Fibroblast of pulmonary artery (primary cell): ENCODE measurements at places on chromosomes 3 and 15.
A peak's percentile ranks its signal among the peaks of the same experiment; 100 is the strongest.

- DNase-seq = peak; percentile 28
These were observed 10.7 kb downstream of the GORASP1 start for GRCh38 chr3:39096775-39097174.

- no peak for DNase-seq
These were observed 25.2 kb upstream of the SLC6A6 start for GRCh38 chr3:14377044-14377837.

DNA sequence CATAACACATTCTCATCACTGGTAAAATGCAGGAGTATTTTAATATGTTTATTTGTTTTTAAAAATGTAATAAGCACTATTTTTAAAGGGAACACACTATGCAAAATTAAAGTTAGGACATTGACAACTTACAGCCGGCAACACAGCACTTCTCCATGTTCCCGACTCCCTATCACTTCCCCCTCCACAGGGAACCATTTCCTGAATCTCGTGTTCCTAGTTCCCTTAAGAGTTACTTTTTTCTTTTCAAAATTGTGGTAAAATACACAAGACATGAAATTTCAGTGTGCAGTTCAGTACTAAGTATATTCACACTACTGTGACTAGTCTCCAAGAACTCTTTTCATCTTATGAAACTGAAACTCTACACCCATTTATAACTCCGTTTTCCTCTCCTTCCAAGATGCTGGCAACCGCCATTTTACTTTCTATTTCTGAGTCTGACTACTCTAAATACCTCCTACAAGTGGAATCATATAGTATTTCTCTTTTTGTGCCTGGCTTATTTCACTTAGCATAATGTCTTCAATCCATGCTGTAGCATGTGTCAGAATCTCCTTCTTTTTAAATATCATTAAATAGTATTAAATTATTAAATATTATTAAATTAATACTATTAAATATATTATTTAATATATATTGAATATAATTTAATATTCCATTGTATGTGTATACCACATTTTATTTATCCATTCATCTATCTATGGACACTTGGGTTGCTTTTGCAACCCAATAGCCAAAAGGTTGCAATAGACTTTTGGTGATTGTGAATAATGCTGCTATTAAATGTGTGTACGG, 25.9 kb upstream of the UBE2Q2 start:
- peak; percentile 35 for DNase-seq

GRCh38 chr3:14581334-14582044, 41.3 kb upstream of the GRIP2 start:
- no peak for DNase-seq

DNA sequence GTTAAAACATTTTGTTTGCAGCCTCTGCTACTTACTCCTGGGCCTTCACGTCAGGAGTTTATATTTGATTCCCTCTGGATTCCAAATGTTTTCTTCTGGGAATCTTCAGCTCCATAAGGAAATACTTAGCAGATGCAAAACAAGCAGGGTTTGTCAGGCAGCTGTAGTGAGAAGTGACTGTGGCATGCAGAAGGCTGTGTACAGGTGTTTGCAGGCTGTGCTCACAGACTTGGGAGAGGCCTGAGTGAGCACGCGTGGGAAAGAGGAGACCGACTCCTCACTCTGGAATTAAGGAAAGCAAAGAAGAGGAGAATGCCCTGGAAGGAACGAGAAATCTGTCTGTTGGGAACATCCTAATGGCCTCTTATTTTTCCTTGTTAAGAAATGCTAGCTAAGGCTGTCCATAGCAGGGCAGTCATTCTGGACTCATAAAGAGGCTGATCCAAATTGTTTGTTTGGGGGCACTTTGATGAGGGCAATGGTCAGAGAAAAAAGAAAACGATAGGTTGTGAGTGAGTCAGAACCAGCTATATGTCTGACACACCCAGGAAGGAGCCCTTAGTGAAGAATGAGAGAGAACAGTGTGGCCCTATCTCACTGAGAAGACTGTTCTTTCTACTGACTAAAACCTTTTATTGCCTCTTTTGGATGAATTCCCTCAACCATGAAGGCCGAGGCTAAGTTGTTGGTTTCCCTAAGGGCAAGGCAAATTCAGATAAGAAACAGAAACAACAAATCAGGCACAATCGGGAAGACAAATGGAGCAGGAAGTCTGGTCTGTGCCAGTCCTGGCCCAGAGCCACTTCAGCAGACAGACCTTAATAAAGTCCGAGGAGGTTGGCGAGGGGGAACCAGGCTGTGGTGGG, 82.6 kb downstream of the TGFBR2 start:
- peak; percentile 56 for DNase-seq

GRCh38 chr3:187012609-187013051, 82.3 kb downstream of the ST6GAL1 start:
- DNase-seq = peak; percentile 48

- DNase-seq = no peak
These were observed 5.8 kb downstream of the DZIP3 start for GRCh38 chr3:108595321-108595720.

DNA sequence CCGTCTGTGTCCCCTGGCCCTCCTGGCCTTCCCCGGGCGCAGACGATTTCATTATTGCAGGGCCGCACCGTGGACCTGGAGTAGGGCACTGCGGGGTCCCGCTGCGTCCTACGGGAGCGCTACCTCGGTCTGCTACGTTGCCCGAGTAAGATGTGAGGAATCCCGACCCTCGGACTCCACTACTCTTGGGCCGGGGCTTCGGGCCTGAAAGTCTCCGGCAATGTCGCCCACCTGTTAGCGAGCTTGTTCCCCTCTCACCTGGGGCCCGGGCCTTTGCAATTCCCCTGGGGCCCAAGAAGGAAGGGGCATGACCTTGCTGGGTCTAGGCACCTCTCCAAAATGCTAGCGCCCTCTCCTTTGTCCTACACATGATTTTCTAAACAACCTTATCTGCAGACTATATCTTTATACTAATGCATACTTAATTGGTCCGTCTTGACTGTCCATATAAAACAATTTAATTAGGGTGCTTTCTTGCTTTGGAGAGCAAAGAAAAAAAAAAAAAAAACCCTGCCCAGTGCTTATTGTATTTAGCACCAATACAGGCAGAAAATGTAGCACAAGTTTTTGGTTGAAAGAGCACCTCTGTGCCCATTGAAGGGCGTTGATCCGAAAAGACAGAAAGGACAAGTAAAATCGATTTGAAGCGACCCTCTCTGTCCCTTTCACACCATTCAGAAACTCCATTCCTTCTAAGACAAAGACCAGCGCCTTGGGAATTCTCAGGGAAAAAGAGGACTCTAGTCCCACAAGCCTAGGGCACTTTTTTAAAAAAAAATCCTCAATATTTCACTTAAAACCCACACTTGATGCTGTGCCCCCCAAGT, 7.0 kb upstream of the NR2F2 start:
- DNase-seq = no peak

GRCh38 chr3:171867981-171868380, 24.8 kb downstream of the TMEM212 start:
- DNase-seq = no peak

DNA sequence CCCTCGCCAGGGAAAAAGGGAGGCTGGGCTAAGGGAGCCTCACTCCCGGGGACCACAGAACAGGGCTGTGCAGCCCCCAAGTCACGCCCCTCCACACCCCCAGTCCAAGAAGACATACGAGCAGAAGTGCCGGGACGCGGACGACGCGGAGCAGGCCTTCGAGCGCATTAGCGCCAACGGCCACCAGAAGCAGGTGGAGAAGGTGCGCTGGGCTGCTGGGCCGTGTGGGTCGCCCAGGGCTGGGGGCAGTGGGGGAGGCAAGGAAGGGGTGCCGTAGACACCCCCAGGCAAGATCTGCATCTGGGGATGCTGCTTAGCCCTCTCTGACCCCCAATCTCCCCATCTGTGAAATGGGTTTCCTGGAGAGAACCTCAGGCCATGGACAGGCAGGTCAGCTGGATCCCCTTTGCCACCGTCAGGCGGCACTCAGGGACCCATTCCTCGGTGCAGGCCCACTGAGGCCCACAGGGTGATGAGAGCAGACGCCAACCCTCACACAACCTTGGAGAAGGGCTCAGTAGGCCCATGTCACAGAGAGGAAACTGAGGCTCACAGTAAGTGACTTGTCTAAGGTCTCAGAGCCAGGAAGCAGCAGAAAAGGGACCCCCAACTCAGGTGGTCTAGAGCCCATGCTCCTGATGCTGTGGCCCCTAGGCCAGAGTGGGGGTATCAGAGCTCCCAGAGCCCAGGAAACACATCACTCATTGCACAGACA, 33.7 kb downstream of the PSTPIP1 start:
- no peak for DNase-seq

- DNase-seq = no peak
These were observed 358.3 kb upstream of the CFAP20DC start for GRCh38 chr3:59408047-59408624.

DNA sequence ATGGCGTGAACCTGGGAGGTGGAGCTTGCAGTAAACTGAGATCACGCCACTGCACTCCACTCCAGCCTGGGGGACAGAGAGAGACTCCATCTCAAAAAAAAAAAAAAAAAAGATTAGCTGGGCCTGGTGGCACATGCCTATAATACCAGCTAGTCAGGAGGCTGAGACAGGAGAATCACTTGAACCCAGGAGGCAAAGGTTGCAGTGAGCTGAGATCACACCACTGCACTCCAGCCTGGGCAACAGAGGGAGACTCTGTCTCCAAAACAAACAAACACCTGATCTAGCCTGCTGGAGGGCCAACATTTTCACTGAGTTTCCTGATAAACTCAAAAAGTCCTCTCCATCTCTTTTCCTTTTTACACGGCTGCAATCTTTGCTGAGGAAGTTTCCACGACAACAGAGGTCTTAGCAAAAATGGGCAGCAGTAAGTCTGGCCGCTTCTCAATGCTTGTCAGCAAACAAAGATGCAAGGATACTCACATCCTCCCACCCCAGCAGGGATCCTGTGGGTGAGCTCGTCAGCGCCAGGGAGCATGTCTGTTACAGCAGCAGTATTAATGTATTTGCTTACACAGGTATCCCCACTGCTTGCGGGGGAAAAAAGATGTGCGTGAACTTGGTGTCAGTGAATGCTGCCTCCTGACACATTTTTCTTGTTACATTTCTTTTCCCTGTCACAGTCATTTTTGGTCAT, 21.0 kb upstream of the CCDC174 start:
- DNase-seq = no peak

DNA sequence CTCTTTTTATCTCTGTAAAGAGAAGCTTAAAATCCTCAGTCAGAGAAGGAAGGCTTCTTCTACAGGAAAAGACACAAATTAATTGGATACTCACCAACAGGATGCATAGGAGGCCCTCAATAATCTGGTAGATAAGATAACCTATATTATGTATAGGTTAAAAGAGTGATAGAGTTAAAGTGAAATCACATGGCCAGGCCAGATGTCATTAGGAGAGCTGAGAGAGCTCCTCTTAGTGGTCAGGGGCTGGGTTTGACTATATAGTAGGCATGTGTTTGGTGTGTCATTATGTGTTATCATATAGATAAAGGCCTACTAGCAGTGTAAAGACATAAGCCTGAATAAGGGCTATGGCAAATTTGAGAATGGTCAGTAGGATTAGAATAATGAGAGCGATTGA, 479.3 kb downstream of the EPHA3 start:
- DNase-seq = no peak

DNA sequence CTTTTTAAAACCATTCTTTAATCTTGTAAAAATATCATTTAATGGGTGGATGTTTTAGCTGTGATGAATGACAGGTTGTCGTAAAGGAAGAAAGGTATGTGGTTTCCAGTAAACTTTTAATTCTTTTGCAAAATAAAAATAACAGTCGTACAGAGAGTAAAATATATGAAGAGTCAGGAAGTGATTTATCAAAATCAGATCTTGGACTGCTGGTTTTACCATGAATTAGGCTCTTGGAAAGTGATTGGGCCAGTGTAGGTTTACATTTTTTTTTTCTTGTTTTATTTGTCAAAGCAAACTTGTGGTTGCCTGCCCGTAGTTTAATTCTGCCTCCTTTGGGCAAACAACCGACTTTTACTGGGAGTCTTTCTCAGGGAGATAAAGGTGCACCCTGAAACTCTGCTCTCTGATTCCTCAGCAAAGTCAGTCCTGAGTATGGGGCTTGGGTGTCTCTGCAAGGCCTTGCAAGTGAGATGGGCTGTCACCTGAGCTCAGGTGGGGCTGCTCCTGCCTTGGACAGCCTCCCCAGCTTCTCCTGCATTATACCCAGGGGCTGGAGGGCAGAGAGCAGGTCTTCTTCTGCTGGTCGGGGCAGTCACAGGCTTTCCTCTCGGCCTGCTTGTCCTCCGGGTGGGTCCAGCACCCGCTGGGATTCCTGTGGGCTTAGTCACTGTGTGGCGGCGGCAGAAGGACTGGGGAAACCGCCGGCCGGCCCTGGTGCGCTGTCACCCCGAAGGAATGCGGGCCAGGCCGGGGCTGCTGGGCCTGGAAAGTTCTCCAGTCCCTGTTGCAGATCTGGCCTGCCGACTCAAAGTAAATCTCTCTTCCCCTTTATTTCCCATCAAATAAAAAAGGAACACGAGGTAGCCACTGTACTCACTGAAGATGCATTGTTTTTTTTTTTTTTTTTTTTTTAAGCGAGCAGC, 79.0 kb downstream of the IGF1R start:
- DNase-seq = peak; percentile 93

DNA sequence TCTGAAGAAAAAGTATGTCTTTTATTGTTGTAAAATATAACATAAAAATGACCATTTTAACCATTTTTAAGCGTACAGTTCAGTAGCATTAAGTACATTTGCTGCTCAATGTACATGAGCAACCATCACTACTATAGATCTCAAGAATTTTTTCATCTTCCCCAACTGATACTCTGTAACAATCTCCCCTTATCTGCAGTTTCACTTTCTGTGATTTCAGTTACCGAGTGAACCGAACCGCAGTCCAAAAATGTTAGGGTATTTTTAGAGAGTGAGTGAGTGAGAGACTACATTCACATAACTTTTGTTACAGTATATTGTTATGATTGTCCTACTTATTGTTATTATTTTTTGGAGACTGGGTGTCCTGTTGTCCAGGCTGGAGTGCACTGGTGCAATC, 9.0 kb upstream of the SLC25A26 start:
- DNase-seq = no peak

GRCh38 chr3:171833789-171834460, 9.2 kb upstream of the TMEM212 start:
- DNase-seq = peak; percentile 85

DNA sequence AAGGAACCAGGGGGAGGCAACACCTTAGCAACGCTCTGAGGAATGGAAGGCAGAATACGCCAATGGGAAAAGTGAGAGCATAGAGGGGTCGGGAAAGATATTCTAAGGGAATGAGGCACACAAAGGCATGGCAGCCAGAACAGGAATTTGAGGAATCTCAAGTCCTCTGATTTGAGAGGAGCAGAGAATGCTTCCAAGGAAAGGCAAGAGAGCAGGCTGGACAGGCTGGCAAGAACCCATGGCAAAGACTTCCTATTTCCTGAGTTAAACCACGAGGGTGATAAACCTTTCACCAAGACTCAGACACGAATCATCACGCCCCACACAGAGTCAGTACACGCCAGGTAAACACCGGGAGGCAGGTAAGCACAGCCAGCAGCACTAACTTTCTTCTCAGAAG, 109.8 kb downstream of the IGF2BP2 start:
- DNase-seq = peak; percentile 72

DNA sequence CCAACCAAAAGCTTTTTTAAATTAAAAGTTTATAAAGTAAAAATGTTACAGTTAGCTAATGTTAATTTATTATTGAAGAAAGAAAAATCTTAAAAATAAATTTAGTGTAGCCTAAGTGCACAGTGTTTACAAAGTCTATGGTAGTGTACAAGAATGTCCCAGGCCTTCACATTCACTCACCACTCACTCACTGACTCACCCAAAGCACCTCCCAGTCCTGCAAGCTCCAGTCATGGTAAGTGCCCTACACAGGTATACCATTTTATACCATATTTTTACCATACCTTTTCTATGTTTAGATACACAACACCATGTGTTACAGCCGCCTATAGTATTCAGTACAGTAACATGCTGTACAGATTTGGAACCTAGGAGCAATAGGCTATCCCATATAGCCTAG, 29.1 kb downstream of the SSR3 start:
- DNase-seq = no peak

- peak; percentile 94 for DNase-seq
These were observed 244.9 kb downstream of the FAM43A start for GRCh38 chr3:194930377-194931204.
